Stimulated activated CD8-positive, alpha-beta memory T cell treated with anti-CD3 and anti-CD28 coated beads, Interleukin-15, amount 100 ng/mL, for 4 hours (primary cell): ENCODE measurements at places on chromosomes 7 and 10.

- no peak for DNase-seq
Observed at GRCh38 chr7:11403781-11404180, 428.2 kb downstream of the THSD7A start.

- no peak for DNase-seq
Observed at GRCh38 chr7:128323459-128324367, 20.0 kb downstream of the RBM28 start.

DNA sequence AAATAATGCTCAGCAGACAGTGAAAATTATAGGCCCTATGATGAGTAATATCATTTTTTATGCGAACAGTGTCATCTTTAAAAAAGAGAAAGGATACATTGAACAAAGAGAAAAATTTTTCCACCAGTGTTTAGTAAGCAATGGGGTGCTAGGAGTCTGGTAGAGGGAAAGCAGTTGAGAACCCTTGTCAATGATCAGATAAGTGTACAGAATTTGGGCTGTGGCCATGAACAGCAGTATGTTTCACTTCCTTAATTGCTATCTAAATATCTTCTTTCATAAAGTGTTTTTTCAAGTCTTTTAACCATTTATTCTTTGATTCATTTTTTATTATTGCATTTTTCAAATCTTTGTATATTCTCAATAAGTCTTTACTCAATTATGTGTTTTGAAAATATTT lies 750.7 kb upstream of the KCND2 start:
- no peak for DNase-seq

GRCh38 chr7:32658034-32658433 lies 162.7 kb downstream of the AVL9 start:
- DNase-seq, result no peak

DNA sequence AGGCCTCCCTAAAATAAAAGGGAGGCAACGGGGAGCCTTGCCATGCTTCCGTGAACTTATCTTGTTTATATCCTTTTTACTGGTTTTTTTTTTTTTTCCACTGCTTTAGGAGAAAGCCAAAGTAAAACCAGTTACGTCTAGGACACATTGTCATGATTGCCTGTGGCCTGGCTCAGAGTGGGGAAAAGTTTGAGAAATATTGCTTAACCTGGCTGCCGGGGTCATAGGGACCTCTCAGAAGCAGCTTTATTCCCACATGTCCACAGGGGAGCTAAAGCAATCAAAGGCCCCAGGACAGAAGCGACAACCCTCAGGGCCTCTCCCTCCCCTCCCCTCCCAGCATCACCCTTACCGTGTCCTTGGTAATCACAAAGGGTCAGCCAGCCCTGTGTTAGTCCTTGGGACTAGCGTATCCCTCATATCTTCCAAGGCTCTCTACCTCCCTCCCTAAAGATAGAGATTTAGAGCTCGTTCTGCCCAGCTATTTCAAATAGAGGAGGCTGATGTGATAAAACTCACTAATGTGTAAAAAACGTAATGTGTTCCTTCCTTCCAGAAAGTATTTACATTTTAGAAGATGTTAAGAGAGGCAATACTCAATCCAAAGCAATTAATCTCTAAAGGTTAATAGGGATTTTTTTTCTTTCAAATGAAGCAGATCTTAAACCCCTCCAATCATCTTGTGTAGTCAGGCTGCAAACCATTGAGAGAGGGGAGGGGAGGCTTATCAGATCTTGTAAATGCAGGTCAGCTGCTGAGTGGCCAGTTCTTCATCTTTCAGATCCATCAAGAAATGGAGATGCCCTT lies 64.8 kb upstream of the PRKAR2B start:
- DNase-seq, result no peak

DNA sequence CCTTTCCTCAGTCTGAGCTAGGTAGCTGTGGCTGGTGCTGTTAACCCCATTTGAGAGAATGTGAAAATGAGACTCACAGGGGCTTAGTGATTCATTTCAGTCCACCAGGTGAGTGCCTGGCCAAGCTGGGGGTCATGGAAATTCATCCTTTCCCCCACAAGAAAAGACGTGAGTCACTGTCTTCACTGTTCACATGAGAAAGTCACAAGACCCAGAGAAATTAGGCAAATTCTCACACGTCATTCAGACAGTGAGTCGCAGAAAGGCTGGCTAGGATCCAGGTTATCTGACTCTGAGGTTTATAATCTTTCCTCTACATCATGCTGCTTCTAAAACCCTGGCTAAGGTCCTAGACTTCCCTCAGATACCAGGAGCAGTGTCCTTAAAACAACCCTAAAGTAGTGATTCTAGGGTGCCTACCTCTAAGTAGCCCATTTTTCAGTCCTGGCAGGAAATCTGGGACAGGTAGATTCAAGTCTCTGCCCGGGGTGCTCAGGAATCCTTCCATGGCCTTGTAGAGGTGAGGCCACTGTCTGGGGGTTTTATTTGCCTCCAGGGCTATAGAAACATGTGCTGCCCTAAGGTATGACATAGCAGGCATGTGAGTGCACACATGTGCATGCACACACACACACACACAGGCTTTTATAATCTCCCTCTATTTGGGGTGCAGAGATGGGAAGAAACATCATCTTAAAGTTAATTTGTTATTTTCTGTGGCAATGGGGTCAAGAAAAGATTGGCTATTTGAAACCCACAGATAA lies 427.9 kb upstream of the CELF2 start:
- no peak for DNase-seq

DNA sequence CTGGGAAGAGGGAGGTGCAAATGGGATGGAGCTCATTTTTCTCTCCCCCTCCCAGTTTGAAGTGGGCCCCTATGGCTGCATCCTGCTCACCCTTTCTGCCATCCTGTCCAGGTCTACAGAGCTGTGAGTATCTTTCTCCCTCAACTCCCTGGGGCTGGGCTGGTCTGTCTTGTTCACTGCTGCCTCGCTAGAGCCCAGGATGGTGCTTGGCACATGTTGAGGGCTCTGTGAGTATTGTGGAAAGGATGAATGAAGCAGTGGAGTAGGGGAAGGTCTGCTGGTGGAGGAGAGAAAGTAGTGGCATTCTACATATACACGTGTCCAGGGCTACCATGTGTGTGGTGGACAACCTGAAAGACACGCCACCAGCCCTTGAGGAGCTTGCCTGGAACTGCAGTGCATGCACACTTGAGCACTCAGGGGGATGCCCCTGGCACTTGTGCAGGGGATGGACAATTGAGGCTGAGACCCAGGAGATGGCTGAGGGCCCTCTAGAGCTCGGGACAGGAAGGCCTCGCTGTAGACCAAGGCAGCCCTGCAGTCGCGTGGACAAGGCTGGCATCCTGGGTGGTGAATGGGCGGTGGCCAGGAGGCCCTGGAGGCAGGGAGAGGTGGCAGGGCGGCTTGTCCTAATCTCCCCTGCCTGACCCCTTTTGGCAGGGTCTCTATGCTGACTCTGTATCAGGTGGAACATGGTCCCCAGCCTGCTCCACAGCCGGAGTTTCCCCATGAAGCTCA lies 52.3 kb upstream of the AQP1 start:
- DNase-seq, result no peak

DNA sequence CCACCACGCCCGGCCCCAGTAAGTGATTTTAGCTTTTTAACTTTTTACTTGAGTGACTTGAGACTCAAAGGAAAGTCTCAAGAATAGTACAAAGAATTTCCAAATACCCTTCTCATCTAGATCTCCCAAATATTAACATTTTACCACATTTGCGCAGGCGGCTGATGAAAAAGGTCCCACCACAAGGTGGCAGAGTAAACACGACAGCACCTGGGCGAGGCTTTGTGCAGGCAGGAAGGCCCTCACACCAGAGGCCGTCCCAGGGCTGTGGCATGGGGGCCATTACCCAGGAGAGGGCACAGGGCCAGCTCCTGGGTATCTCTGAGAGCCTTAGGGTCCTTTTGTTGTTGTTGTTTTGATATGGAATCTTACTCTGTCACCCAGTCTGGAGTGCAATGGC lies 50.0 kb upstream of the WIPI2 start:
- no peak for DNase-seq

GRCh38 chr10:64814201-64814600 lies 1293.0 kb downstream of the REEP3 start:
- DNase-seq, result no peak

DNA sequence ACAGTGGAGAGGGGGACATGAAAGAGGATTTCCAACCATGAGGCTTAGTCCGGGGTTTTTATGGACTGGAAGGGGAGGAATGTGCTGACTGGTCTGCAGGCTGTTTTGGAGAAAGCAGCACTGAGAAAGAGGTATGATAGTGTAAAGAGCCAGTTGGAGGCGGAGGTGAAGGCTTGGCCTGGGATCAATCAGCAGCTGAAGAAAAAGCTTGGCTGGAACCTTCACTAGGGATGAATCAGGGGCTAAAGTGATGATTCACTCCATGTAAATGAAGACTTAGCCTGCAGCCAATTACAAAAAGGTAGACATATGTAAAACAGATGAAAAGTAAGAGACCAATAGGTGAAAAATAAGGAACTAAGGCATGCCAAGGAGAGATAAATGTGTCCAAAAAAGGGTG lies 1382.6 kb downstream of the GATA3 start:
- DNase-seq, result no peak

DNA sequence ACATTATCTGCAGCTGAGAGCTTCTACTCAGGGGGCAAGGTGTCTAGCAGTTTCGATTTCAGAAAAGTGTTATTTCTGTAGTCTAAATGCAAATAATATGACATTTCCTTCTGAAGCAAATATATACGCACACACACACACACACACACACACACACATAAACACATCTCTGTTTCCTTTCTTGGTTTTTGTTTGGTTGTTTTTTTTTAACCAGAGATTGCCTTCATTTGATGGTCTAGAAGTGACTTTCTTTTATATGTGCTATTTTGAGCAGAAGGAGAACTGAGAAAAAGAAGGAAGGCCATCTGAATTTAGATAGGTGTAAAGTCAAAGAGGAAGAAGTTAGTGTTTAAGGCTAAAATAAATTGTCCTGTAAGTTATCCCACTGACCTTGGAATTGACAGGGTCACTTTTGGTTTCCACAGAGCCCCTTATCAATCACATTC lies 142.2 kb downstream of the TRIL start:
- no peak for DNase-seq

- no peak for DNase-seq
Observed at GRCh38 chr7:101729241-101729883, 88.1 kb upstream of the CUX1 start.

GRCh38 chr7:142787034-142787768 lies 16.4 kb downstream of the PRSS2 start:
- DNase-seq, result no peak

DNA sequence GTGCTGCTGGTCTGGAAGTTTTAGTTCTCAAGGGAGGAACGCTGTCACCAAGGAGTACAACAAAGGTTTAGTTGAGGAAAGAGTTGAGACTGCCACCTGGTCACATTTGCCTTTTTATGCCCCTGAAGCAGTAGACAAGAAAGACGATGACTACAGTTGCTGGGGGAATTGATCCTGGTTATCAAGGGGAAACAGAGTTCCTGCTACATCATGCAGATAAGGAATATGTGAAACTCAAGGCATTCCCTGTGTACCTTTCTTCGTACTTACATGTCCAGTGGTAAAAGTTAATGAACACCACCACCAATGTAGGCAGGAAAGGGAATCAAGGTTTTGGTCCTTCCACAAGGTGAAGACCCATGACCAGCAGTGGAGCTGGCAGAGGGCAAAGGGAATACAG lies 31.8 kb downstream of the SLC35B4 start:
- DNase-seq, result no peak

DNA sequence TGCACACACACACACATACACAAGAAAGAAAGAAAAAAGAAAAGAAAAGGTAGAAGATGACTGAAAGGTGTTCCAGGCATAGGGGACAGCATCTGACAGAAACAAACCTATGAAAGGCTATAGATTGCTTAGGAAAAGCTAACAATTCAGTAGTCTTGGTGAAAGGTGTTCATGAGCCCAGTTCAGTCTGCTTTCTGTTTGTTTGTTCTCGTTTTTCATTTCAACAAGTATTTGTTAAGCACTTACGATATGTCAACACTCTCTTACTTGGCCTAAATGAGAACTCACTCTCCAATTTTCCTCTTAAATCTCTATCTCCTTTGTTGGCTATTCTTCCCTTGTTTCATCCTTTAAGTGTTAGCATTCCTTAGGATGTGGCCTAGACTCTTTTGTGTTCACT lies 133.2 kb downstream of the GRM8 start:
- DNase-seq, result no peak

DNA sequence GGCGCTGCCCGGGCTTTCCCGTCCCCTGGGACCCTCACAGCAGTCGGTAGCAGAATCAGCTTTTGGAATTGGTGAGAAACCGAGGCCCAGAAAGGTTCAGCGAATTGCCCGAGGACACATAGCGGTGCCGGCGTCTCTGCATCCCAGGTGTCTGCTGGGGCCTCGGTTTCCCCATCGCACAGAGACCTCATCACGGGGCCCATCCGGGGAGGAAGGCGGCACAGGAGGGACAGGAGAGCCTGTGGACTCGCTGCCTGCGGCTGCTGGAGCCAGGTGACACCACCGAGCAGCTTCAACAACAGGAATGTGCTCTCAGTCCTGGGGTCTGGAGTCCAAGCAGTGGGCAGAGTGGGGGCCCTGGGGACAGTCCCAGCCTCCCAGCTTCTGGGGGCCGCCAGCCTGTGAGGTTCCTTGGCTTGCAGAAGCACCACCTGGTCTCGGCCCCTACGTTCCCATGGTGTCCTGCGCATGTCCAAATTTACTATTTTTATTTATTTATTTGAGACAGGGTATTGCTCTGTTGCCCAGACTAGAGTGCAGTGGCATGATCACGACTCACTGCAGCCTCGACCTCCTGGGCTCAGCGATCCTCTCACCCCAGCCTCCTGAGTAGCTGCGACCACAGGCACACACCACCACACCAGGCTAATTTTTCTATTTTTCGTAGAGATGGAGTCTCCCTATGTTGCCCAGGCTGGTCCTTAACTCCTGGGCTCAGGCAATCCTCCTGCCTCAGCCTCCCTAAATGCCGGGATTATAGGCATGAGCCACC lies 539 bp upstream of the COX19 start:
- no peak for DNase-seq

GRCh38 chr7:132877573-132877972 lies 204.3 kb downstream of the CHCHD3 start:
- no peak for DNase-seq

DNA sequence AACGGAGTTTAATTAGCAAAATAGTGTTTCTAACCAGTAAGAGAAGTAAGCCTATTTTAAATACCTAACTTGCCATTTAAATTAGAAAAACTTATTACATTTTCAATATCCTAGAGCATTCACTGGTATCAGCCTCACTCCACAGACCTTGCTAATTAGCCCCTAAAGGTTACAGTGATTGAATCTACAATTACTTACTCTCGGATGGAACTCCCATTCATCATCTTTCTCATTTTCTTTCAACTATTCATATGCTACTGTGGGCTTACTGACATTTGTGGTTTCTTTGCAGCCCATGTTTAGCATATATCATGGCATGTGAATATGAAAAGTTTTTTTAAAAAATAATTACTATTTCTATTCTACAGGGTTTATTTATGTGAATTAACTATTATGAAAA lies 86.4 kb downstream of the GPR37 start:
- no peak for DNase-seq

- no peak for DNase-seq
Observed at GRCh38 chr7:25665374-25665773, 437.1 kb upstream of the NPVF start.
